ENCODE measurements at places on chromosomes 12 and 14.

GRCh38 chr12:123358035-123358434, 6.6 kb downstream of the SBNO1 start:
- DNase-seq = no peak

DNA sequence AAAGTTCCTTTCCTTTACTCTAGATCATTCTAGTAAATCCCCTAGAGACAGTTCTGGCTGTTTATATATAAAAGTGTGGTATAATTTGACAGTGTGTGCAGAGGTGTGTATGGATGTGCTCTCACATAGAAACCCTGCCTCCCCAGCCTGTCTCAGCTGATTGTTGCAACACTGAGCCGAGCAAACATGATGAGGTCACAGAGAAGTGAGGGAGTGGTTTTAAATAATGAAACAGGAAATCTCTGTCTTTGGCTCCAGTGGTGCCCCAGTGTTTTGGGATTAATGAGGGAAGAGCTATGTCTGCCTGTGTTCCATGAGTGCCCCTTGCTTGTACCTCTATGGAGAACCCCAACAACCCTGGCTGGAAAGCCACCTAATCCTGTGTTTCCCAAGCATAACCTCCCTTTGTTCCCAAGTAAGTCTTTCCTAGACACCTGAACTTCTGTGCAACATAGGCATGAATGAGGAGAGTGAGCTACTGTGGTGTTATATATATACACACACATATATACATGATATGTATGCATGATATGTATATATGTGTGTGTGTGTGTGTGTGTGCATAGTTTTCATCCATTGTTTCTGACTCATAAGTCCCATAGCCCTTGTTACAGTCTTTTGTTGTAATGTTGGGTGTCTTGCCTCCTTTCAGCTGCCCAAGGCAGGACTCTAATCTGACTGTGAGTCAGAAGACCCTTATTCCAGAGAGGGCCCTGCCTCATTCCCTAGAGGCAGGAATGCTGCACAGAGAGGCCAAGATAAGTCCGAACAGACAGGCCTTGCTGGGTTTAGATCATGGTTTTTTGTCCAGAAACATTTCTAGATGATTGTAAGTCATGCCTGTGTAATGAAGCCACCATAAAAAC, 18.0 kb downstream of the TRAF3 start:
- DNase-seq = peak; percentile 62

- DNase-seq = no peak
Observed at GRCh38 chr14:30243805-30244204, 315.2 kb upstream of the G2E3 start.

DNA sequence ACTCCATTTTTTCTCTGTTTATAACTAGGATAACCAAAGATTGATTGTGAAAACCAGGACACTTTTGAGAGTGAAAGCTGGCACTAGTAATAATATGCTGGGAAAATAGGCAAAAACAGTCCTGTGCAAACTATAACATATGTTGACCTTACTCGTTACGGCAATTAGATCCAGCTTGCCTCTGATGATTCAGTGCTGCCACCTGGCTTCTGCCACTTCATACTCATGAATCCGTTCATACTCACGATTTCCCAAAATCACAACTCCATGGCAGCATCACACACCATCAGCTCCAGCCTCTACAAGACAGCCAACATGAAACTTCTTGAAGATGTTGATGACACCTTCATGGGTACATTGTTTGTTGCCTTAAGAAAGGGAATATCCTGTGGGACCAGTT, 49.1 kb upstream of the CAND1 start:
- no peak for DNase-seq

DNA sequence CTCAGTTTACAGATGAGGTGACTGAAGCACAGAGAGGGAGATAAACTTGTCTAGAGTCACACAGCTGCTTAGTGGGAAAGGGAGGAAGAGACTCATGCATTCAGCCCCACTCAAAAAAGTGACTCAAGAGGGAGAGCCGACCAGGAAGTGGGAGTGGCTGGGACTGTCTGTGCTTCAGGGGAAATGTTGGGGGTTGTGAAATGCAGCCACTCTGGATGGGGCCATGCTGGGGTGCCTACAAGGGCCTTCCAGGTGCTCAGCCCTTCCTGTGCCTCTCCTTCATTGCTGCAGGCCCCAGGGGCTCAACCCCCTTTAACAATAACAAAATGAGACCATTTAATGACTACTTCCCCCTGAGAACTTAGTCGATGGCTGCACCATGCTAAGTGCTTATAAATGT, 41.8 kb downstream of the CACNA1C start:
- no peak for DNase-seq

DNA sequence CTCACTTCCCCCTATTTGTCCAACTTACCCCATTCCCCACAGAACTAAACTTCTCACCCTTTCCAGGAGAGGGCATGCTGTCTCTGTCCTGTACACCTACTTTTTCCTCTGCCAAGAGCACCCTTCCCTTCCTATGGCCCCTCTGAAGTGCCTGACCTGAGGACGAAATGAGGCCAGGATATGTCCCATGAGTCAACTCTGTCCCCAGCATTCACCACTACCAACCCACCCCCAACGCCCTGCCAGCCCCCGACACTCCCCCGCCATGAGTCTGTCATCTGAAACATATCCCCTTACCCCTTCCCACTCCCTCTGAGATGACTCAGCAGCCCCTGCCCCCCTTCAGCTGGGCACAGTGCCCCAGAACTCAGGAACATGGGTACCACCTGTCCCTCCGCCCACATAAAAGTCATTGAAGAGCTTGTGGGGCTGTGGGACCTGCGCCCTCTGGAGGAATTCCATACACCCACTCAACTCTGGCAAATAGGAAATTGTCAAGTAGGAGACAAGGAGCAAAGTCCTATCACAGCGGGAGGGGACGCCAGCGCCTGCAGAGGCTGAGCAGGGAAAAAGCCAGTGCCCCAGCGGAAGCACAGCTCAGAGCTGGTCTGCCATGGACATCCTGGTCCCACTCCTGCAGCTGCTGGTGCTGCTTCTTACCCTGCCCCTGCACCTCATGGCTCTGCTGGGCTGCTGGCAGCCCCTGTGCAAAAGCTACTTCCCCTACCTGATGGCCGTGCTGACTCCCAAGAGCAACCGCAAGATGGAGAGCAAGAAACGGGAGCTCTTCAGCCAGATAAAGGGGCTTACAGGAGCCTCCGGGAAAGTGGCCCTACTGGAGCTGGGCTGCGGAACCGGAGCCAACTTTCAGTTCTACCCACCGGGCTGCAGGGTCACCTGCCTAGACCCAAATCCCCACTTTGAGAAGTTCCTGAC, 26.3 kb downstream of the ITGA7 start:
- DNase-seq = no peak

DNA sequence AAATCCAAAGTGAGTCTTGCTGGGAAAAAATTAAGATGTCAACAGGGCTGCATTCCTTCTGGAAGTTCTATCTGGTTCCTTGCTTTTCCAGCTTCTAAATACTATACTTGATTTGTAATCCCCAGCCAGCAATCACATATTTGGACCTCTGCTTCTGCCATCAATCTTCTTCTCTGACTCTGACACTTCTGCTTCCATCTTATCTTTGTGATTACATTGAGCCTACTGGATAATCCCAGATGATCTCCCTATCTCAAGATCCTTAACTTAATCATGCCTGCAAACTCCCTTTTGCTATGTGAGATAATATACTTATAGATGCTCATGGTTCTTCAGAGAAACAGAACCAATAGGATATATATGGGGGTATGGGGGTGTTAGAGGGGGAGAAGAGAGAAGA, 49.9 kb upstream of the ZDHHC17 start:
- DNase-seq = no peak

GRCh38 chr14:103696466-103697071, 18.7 kb downstream of the XRCC3 start:
- DNase-seq = no peak

Data from T-helper 1 cell (primary cell).